ENCODE measurements at places on chromosomes 3 and 15.

- DNase-seq = no peak
Measured at GRCh38 chr3:115876876-115877614, 253.7 kb downstream of the GAP43 start.

DNA sequence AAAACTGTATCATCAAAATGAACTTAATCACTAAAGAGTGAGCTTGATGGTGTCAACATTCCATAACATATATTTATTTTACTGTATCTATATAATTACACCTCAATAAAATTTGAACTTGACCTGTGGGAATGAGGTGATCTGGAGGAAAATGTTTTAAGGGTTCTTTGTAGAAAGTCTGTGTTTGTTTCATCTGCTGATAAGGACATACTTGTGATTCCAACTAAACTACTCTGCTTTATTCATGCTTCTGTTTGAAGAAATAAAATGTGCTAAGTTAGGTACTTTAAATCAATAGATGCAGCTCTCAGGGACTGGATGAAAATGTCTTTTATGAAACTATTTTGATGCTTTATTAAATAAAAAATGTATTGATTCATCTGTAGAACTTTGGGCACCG, 11.6 kb upstream of the PLOD2 start:
- no peak for DNase-seq

GRCh38 chr15:50906954-50907600, 1.4 kb upstream of the AP4E1 start:
- peak; percentile 24 for DNase-seq

- DNase-seq = no peak
Measured at GRCh38 chr3:33910031-33910430, 111.6 kb downstream of the PDCD6IP start.

GRCh38 chr3:41507336-41508062, 308.2 kb downstream of the CTNNB1 start:
- DNase-seq = no peak

DNA sequence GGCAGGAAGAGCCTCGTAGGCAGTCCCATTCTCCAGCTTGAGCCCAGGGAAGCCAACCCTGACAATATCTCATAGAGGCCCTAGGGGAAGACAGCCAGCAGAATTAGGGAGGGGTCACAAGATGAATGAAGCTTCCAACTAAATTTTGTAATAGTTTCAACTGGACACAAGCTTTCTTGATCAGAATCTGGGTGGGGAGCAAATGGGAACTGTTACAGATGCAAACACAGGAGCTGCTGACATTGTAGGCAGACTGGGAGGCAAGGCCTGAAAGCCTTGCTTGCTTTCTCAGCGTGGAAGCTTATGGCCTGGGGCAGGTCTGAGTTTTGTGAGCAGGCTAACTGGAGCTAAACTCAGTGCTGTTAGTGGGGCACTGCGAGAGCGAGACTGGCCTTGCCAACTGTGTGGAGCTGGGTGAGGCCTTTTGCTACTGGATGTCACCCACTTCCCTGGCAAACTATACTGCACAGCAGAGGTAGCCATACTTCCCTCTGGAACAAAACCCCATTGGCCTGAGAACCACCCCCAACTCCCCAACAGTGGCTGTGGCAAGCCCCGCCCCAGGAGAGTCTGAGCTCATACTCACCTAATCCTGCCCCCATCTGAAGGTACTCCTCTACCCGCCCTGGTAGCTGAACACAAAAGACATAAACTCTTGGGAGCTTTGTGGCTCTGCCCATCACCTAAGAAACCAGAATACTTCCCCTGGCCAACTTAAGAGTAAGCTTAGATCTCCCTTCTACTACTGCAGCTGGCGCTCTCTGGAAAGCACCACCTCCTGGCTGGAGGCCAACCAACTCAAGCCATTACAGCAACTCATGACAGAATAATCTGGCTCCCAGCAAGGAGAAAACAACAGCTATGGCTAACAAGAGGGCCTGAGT, 42.9 kb downstream of the CFAP20DC start:
- peak; percentile 15 for DNase-seq

GRCh38 chr3:9316881-9317361, 45.9 kb upstream of the THUMPD3 start:
- peak; percentile 26 for DNase-seq

DNA sequence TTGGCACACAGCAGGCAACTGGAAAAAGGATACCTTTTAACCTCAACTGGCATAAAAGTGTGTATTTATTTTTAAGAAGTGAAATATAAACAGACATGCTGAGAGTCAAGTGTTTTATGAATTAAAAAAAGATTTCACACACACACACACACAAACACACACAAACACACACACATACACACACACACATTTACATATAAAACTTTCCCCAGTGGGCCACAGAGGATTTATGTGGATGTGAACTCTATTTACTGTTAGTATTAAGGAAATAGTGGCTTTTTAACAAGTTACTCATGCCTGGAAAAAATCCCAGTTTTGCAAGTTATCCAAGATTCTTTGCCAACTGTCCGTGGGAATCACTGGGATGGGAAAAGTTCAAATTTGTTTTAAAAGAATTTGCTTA, 725.9 kb upstream of the NR2F2 start:
- no peak for DNase-seq

- peak; percentile 86 for DNase-seq
Measured at GRCh38 chr3:122021811-122022401, at the start of gene ILDR1. Gene ILDR1, minus strand, starts transcription at chr3:122022247. Its CDS starts 170 bp downstream, at chr3:122022077.

DNA sequence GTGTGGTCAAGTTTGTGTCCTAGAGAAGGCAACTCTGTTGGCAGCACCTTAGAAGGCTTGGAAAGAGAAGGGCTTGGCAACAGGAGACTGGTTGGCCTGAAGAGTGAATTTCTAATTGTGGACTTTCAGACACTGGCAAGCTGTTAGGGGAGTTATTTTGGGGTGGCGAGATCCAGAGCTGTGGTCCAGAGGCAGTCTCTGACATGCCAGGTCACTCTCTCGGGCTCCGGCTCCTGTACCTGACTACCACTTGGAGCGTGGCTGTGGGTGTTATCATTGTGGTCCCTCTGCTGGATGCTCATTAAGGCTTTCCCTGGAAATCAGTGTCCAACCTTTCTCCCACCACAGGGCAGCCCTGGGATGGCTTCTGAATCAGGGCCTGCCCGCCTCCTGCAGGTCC, 209.0 kb downstream of the SLCO3A1 start:
- DNase-seq = no peak

DNA sequence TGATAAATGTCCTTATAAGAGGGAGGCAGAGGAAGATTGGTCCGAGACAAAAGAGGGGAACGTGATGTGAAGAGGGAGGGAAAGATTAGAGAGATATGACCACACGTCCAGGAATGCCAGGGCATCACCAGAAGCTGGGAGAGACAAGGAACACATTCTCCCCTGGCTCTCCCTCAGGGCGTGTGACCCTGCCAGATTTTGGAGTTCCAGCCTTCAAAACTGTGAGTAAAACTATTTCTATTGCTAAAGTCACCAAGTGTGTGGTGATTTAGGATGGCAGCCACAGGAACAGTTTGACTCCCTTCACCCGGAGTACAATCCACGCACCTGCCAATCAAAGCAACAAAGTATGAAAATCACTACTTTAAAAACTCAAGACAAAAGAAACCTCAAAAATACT, 32.1 kb upstream of the TJP1 start:
- DNase-seq = no peak

DNA sequence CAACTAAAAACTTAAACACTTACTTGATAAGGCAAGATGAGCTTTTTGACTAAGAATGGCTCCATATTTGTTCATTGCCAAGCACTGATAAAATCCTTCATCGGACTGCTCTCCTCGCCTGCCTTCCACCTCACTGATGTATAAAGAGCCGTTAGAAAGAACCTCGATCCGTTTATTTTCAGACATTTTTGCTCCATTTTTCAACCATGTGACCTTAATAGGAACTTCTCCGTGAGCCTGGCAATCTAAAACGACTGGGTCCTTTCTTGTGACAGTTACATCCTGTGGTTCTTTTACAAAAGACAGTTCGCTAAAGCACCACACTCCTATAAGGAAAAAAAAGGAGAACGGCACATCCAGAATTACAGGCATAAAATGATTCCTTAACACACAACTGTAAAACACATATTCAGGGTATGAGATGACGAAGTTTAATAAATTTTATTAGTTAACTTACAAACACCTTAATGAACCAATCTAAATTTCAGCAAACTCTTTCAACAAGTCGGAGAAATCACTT, 2.5 kb downstream of the PRTG start:
- DNase-seq = no peak

- peak; percentile 78 for DNase-seq
Measured at GRCh38 chr3:152298393-152299248, 29.9 kb downstream of the MBNL1 start.

DNA sequence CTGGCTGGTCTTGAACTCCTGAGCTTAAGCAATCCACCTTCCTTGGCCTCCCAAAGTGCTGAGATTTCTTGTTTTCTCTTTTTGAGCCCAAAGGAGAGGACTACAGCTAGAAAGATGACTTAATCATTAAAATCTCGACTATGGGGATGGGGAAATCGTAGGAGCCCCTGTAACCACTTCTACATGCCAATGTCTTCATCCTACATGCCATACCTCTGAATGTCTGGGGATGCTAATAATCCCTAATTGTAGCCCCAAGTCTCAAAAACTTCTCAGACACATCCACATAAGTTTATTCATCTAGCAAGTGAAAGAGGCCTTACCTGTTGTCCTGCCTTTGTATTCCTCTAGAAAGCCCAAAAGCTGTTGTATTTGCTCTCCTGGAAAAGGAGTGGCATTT, 3.7 kb upstream of the RHOV start:
- DNase-seq = no peak

DNA sequence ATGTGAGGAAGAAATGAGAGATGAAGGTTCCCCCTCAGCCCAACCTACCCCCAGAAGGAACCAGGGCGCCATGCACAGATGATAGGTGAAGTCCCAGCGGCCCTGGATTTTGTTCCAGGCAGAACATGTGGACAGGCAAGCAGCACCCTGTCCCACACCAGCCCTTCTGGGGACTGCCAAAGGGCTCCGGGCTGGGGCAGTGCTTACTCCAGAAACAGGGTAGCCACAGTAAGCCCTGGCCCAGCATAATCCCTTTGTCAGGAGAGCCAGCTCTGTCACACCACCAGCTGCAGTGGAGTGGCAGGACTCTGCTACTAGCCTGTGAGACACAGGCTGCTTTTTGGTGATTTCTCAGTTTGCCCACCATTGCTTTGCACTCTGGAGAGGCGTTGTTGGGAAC, 6.3 kb downstream of the FBXL22 start:
- DNase-seq = no peak

DNA sequence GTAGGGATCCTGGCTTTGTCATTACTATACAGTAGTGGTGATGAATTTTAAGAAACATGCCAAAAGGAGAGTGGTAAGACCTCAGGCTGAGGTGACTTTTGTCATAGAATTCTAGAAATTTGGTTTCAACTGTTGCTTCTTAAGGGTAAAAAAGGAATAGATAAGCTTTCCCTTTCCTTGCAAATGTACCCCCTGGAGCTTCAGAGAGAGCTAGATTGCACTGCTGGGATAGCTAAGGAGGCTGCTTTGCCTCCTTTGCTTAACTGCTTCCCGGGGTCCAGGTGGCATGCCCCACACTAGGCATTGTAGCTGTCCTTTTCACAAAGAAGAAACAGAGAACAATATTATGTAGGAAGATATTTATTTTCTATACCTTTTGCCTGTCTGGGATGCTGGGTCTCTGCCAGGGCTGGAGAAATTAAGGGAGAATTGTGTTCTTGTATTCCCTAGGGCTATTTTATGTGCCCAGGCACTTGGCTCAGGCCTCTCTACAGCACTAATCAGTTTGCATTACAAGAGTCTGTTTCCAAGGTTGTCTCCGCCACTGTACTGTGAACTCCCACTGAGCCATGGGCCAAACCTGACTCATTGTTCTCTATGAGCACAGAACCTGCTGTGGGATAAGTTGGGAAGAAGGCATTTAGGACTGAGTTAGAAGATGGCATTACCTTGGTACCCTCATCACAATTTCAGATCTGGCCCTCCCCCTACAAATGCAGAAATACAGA, 460.0 kb downstream of the PDCD6IP start:
- no peak for DNase-seq

GRCh38 chr3:71185733-71186455, 397.6 kb downstream of the FOXP1 start:
- DNase-seq = no peak

DNA sequence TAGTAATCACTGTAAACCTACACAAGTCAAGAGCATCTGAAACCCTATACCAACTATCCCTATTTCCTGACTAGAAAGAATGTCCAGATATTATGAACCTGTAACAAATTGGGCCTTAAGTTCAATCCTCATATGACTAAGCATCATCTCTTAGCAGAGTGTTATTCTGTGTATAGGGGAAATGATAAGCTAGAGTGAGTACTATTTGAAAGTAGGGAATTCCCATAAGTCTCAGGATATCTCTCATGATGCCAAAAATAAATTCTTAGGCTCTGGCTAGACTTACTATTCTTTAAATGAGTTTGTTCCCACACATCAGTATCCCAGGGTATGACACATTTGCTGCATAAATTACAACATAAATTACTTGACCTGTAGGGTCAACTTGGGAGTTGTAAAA, 15.3 kb downstream of the MRPL47 start:
- no peak for DNase-seq

GRCh38 chr3:82165266-82165665, 403.8 kb upstream of the GBE1 start:
- DNase-seq = no peak

- no peak for DNase-seq
Measured at GRCh38 chr3:58574106-58574505, 3.1 kb downstream of the FAM107A start.

- DNase-seq = no peak
Measured at GRCh38 chr3:46699676-46700523, 1.3 kb upstream of the TMIE start.

GRCh38 chr3:128145279-128145678, 8.0 kb upstream of the EEFSEC start:
- no peak for DNase-seq

DNA sequence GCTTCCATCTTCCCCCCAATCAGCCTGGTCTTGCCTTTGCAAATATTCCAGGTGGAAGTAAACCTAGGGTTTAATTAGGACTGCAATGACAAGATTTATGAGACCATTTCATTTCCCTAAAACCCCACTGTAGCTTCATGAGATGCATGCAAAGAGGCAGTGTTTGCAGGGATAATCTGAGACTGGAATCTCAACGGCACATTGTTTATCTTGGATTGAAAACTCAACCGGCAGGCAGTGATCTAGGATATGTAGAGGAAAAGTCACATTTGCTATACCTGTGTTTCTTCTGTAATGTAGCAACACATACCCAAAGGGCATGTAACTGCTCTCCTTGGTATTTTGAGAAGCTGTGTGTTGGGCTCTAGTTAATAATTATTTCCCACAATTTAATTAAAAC, 18.7 kb upstream of the CLSTN2 start:
- DNase-seq = no peak

GRCh38 chr15:94066046-94066445, 165.3 kb upstream of the MCTP2 start:
- DNase-seq = no peak

- DNase-seq = no peak
Measured at GRCh38 chr15:39787479-39787878, 4.8 kb upstream of the FSIP1 start.

GRCh38 chr3:124363476-124363875, 366.8 kb upstream of the UMPS start:
- DNase-seq = no peak

DNA sequence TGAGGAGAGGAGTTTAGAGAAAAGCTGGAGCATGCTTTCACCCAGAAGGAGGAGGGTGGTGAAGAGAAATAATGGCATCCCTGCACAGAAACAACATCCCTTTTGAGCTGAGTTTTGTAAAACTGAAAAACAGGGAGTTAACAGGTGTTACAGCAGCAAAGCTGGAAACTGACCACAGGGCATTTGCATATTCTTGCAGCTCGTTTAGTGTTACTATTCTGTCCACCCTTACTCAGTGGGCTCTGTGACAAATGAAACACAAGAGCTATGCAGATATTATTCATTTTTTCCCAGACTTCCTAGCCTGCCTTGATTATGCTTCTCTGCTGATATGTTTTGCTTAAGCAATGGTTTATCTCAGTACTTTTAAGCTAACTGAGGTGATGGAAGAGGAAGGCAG, 272.0 kb downstream of the NEK10 start:
- no peak for DNase-seq

All from Calu3 (cell line).